ENCODE measurements at places on chromosomes 7 and 10.

DNA sequence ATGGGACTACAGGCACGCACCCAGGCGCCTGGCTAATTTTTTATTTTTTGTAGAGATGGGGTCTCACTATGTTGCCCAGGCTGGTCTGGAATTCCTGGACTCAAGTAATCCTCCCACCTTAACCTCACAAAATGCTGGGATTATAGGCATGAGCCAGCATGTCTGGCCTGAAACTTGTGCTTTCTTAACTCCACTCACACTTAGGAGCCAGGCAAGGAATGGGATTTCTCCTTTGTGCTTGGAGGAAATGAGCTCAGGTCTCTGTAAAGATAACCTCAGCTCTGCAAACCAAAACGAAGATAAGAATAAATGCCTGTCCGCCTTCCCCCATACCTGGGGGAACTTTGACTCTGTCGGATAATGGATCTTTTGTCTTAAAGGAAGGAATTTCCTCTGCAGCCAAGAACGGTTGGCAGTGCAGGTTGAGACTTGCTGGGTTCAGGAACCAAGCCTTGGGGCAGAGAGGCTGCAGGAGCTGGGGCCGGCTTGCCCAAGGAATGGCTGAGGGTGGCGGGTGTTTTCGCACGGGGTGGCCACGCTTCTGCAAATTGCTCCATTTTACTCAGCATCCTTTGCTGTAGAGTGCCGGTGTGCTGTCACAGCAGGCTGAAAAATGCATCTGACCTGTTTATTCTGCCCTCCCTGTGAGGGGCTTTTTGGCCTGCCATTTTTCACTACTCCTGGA lies 174.2 kb downstream of the KIAA1217 start:
- DNase-seq = no peak

- no peak for DNase-seq
Measured at GRCh38 chr10:62594093-62594520, 210.4 kb upstream of the ADO start.

DNA sequence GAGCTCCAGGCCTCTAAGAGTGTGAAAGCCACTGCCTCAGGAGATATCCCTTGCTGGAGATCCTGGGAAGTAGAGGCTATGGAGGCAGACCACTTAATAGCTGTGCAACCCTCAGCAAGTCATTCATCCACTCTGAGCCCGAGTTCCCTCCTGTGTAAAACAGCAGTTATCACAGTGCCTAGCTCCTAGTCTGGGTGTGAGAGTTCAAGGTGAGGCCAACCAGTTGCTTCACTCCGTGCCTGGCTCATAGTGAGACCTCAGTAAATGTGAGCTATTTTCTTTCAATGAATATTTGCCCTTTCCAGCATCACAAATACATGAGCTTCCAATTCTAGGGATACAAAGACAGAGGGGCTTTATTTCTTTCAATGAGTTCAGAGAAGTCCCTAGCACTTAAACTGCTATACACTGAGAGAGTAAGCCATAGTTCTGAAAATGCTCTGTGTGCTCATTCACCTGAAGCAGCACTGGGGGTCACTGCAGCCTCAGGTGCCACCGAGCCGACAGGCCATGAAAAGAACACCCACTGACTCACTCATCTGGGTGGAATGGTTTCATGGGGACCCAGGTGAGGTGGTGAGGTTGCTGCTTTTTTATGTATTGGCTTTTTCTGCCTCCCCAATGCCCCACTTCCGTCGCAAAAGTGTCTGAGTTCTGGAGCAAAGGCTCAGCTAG lies 259.8 kb downstream of the KCNMA1 start:
- DNase-seq = no peak

DNA sequence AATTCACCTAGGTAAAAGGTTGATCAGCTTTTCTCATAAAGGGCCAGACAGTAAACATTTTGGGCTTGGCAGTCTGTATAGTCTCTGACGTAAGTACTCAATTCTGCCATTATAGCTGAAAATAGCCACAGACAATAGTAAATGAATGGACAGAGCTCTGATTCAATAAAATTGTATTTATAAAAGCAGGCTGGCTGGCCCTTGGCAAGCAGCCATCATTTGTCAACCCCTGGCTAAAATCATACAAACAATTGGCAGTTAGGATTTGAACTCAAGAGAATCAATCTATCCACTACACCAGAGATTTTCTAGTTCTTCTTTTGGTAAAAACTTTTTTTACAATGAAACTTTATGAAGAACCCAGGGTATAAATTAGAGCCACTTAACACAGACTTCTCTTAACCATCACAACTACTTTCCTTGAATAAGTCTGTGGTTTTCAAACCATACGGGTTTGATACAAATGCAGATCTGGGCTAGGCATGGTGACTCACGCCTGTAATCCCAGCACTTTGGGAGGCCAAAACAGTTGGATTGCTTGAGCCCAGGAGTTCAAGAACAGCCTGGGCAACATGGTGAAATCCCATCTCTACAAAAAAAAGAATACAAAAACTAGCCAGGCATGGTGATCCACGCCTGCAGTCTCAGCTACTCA lies 124.5 kb downstream of the SLC16A9 start:
- DNase-seq = no peak

- DNase-seq = no peak
Measured at GRCh38 chr10:53256623-53257022, 484.0 kb upstream of the MBL2 start.

DNA sequence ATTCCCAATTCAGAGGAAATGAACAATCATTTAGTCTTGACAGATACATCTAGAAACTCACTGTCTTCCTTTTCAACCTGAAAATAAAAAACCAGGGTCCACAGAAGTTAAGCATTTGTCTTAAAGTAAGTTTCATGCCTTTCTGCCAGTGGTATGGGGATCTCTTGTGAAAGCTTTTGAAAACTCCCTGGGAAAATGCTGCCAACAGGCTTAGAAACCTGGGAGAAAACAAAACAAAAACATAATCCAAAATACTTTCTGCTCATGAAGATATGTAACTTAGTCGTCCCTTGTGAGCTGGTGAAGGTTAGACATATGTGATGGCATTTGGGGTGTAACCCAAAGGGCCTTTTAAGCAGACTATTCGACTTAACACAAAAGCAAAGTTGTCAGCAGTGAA lies 66.4 kb upstream of the ZNF438 start:
- no peak for DNase-seq

GRCh38 chr10:43120929-43121314 lies 17.3 kb upstream of the CSGALNACT2 start:
- DNase-seq = peak; percentile 48

GRCh38 chr10:110636572-110636931 lies 7.6 kb upstream of the RBM20 start:
- DNase-seq = no peak

DNA sequence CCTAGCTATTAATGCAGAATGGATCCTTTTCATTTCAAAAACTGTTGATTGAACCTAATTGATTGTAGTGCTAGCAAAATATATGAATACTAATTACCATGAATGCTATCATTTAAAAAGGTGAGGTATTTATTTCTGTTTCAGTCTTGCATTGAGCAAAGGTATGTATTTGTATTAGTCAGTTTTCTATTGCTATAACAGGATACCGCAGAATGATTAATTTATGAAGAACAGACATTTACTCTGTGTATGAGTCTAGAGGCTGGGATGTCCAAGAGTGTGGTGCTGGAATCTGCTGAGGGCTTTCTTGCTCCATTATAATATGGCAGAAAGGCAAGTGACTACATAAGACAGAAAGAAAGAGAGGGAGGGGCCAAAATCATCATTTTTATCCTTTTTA lies 199.2 kb downstream of the KIF20B start:
- DNase-seq = no peak

- no peak for DNase-seq
Measured at GRCh38 chr7:149670288-149670687, 103.1 kb downstream of the ZNF467 start.

DNA sequence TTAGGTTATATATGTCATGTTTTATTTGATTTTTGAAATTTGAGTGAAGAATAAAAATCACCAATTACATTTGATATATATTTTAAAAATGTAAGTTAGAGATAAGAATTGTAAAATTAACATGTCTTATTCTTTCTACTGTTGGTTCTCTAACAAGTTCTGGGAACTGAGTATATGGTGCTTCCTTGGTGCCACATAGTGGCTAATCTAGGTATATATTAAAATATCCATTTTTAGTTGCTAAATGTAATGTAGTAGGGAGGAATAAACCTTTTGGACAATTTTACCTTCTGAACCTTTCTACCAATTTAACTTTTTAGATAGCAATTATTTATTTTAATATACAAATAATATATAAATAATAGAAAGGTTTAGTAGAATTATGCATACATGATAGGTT lies 17.5 kb downstream of the CFAP69 start:
- no peak for DNase-seq

DNA sequence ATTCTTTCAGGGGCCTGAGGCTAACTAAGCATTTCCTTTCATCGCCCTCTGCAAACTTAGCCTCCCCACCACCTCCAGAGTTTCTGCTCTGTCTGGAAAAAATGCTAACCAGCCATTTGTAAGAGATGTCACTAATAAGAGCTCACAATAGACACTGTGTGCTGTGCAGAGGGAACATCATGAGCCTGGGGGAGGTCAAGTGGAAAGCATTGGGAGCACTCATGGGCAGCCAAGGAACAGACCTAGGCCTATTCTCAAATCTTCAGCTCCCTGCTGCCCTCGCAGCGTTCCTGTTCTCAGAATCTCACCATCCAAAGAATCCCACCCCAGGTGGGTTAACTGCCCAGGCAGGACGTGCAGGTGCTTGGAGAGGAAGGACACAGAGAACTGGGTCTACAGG lies 27.1 kb upstream of the GPAM start:
- no peak for DNase-seq

- no peak for DNase-seq
Measured at GRCh38 chr7:29236071-29236580, 41.6 kb downstream of the CHN2 start.

- no peak for DNase-seq
Measured at GRCh38 chr10:121073728-121074127, 222.6 kb downstream of the WDR11 start.

- DNase-seq = no peak
Measured at GRCh38 chr7:92685136-92686042, 95.2 kb upstream of the FAM133B start.

DNA sequence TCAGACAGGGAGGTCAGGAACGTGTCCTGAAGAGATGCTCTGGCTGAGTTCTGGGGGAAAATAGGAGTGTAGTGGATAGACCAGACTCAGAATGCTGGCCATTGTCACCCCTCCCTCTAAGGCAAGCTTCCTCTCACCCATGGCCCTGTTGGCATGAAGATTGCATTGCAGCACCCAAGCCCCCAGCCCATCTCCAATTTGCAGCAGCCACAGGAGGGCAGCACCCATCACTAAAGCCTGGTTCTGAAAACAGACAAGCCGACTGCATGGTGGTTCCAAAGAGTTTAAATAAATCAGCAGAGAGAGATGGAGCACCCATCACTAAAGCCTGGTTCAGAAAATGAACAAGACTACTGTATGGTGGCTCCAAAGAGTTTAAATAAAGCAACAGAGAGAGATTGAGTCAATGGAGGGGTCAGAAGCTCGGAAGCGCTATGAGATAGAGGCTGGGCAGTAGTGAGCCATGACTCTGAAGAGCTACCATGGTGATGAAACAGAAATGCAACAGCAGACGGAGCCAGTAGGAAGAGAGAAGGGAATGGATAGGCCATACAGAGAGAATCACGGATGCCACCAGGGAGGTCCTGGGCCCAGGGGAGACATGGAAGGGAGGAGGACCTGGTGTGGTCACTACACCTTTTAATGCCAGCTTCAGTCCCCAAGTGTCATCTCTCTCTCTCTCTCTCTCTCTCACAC lies 237.9 kb upstream of the MYO3A start:
- no peak for DNase-seq

GRCh38 chr7:91194841-91195240 lies 69.4 kb upstream of the FZD1 start:
- no peak for DNase-seq

- DNase-seq = peak; percentile 72
Measured at GRCh38 chr10:108850138-108850854, 1073.0 kb downstream of the XPNPEP1 start.

GRCh38 chr7:114415064-114415989 lies 712 bp downstream of the FOXP2 start:
- DNase-seq = no peak

GRCh38 chr7:123557016-123557397 lies 611 bp downstream of the NDUFA5 start:
- DNase-seq = no peak

- no peak for DNase-seq
Measured at GRCh38 chr10:28558186-28558585, 25.3 kb downstream of the WAC start.

DNA sequence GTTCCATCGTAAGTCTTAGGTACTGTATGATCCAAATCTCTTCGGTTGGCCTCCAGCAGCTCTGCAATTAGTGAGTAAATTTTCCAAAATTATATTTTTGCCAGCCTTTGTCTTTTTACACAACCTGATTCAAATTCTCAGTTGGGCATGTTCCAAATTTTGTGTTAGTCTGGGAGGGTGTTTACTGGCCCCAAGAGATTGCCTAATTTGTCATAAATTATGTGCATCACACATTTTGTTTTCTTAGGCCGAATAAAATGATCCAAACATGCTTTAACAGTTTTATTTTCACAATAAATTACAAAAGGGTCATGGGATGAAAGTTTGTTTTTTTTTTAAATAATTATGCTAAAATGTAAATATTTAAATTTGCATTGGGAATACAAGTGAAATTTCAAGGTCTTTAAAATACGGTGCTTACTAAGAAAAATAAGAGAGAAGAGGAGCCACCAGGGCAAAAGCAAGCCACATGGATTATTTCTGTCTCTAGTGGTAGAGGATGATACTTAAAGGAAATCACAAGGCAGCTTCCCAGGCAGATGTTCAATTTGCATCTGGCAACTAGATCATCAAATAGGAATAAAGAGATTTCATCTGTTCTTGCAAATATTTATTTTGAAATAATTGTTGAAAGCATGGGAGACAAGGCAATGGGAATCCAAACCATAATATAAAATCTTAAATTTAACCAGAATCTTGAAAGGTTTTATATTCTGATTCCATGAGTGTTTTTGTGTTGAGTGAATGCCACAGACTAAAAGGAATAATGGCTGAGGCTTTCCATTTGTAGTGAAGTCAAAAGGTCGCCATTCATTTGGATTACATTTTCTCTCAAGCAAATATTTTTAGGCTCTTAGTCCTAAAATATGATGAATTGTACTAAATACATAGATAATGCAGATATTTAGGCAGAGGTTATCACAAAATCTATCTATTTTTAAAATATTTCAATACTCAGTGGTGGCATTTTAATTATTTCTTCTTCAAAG lies 111.1 kb downstream of the MDFIC start:
- DNase-seq = no peak

- DNase-seq = no peak
Measured at GRCh38 chr7:137458399-137458798, 114.9 kb upstream of the PTN start.

GRCh38 chr10:77828377-77828776 lies 98.2 kb downstream of the DLG5 start:
- no peak for DNase-seq

All from GM06990 (cell line).